ENCODE measurements at places on chromosomes 11 and 22.

DNA sequence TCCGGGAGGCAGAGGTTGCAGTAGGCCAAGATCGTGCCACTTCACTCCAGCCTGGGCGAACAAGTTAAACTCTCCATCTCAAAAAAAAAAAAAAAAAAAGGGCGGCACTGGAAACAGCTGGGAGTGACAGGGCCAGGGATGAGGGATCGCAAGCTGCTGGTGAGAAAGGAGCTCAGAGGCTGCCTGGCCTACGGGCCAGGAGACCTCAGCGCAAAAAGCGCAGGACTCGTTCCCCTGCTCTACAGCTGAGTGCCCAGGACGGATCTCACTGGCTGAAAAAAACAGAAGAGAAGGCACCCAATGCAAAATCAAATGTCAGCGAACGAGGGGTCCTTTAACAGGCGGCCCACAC, 650 bp upstream of the NUP50 start:
- no peak for DNase-seq

DNA sequence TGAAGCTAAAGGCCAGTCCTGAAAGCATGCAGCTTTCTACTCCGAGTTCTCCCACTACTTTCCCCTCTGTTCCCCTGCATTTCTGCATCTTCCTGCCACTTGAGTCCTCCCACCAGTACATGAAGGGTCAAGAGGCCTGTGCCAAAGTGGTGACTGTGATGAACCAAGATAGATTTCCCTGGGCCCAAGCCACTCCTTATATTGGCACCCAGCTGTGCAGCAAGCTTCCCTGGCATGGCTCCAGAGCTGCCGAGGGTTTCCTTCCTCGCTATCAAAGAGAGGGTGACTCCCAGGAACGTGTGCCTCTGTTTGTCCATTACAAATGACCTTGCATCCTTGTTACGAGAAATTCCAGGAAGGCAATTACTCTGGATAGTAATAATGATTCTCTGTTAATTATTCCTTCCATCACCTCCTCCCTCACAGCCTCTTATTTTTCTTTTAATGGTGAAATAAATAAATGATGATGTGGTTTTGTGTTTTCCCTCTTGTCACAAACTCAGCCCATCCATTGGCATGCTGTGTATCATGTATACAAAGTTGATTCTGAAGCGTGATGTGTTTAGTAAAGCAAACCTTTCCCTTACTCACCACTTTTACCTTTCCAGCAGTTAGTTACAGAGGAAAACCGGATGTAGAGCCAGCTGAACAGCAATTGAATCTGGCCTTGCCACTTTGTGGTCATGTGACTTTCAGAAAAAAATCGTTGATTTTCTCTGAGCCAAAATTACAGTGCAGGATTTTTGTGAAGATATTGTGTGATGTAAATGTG, 8.3 kb downstream of the SRSF8 start:
- DNase-seq = peak; percentile 42

- DNase-seq = no peak
Measured at GRCh38 chr11:125239585-125240560, 75.3 kb downstream of the PKNOX2 start.

DNA sequence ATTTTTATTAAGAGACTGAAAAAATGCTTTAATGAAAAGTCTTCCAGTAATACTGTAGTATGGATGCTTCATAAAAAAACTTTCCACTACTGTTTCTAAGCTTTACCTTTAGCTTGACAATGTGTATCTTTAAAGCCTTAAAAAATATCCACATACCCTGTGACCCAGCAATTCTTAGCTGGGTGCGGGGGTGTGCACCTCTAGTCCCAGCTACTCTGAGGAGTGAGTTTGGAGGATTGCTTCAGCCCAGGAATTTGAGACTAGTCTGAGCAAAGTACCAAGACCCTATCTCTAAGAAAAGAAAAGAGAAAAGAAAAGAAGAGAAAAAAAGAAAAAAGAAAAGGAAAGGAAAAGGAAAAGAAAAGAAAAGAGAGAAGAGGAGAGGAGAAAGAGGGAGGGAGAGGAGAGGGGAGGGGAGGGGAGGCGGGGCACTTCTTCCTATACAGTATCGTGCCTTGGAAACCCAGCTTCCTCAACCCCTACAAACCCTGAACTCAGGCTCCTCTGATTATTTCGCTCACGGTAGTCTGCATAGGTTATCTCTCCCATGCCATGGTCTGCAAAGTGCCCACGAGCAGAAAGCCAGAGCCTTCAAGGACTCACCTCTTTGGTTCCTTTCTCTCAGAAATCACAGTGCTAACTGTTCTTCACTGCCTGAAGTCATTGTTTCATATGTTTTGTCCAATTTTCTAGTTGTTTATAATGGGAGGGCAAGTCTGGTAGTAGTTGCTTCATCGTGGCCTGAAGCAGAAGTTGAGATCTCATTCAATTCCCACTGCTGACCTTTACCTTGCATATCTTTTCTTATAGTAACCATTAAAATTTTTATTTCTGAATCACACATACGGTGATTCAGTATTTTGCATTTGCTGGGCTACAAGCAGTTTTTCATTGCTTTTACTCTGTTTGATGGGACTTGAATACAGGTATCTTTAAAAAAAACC, 82.2 kb downstream of the FAM83F start:
- no peak for DNase-seq

DNA sequence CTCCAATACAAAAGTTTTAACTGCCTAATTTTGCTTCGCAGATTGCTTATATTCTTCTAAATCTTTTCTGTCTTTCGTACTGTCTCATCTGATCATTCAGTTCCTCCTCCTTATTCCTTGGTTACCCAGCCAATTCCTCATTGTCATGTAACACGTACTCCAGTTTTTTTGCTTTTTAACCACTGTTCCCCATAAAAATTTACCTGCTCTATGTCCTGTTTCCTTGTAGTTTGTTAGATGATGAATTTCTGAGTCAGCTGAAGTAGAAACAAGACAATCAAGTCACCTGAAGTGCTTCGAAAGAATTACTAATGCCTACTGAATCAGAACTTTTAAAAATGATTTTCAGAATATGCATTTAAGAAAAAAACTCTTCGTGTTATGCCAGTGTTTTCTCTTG, 150.6 kb downstream of the CNTN5 start:
- DNase-seq = no peak

DNA sequence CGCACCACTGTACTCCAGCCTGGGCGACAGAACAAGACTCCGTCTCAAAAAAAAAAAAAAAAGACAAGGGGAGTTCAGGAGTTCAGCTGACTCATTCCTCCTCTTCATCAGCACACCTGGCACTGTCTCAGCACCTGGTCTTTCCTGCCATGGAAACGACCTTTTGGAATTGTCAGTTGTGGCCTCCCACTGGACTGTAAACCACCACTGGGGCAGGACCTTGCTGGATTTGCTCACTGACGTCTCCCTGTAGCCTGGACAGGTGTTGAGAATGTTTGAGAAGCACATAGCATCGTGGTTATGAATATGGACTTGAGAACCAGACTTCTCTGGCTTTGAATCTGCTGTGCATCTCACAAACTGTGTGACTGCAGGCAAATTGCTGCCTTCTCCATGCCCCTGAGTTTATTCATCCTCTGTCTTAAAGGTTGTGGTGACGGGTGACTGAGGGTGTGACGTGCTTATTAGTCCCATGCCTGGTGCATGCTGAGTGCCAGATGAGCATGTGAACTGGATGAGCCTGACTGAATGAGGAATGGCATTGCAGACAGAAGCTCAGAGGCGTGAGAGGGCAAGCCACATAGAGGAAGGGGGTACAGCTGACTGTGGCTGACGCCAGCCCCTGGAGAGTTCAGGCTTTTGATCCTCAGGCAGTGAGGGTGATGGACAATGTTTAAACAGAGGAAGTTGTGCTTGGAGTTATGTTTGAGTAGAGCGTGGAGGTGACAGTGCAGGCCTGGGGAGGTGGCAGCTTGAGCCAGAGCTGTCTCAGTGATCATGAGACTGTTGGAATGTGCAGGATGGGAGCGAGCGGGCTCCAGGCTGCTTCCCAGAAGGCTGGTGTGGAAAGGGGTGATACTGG, 12.7 kb downstream of the TOM1 start:
- DNase-seq = peak; percentile 59

DNA sequence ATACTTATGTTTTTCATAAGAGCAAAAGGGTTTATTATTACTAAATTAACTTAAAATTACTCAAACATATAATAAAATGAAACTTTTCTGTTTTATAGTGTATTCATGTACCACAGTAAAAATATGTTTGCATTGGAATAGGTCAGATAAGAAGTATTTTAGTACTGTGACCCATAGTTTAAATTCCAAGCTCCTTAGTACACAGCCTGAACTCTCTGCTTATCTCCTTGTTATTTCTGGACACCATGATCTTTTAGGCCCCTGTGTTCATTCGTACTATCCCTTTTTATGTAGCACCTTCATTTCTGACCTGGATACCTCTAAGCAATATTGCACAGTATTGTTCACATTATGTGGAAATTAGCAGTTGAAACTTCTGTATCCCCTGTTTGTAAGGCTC, 296.7 kb upstream of the SYN3 start:
- DNase-seq = no peak

DNA sequence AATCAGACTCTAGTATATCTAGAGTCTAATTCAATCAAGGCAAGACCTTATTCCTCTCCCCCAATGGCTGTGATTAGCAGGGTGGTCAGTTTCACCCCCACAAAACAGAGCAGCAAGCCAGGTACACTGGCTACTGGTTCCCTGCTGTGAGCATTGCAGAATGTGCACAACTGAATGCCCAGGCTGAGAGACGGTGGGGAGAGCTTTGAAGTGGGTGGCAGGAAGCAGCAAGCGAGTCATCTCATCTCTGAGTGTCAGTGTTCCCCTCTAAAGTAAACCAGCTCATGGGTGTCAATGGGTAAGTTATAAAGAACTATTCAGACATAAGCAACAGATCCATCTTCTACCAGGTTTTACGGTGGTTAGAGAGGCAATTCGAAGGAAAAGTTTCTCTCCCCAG, 37.6 kb downstream of the GAB4 start:
- DNase-seq = no peak

GRCh38 chr11:100928426-100928825, 201.2 kb downstream of the PGR start:
- DNase-seq = no peak

DNA sequence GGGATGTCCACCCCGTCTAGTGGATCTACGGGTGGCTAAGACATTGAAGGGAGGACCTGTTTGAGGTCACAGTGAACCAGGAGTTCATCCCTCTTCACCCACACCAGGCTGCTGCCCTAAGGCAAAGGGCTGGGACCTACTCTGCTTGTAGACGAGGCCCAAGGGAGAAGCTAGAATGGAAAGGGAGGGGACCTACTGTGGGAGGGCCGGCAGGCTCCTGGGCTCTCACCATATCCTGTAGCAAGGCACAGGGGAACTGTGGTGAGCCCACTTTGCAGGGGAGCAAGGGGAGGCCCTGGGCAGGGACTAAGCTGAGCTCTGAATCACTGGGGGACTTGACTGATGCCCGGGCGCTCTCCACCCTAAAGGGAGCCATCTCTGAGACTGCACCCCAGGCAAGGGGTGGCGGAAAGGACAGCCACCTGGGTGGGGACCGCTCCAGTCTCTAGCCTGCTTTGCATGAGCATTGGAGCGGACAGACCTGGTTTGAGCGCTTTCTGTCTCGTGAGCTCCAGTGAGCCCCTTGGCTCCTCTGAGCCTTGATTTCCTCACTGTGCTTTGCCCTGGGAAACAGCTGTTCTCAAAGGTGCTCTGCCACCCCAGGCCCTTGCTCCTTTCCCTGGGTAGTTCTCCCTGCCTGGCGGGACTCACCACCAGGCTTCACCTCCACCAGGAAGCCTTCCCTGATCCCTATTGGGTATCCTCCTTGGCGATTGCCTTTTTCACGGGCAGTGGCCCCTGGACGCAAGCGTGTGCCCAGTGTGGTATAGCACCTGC, 24.2 kb downstream of the PARVG start:
- no peak for DNase-seq

DNA sequence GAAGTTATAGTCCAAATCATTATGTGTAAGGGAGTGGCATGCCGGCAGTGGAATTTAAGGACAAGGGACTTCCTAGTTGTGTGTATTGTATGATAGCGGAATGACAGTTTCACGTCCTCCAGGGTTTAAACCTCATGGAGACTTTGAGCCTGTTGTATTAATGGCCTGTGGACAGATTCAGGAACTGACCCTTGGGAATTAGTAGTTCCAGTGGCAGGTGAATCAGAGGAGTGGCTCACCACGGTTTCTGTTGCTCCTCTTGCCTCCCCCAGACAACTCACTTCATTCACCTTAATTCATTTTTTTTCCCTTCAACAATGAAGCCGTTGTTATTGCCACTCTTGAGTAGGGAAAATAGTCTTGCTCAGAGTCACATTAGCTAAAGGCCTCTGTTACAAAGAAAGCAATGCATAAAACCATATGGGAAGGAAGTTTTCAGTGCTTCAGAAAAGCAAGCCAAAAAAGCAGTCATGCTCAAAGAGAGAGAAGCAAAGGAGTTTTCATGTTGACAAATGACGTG, 22.6 kb downstream of the AMOTL1 start:
- no peak for DNase-seq

DNA sequence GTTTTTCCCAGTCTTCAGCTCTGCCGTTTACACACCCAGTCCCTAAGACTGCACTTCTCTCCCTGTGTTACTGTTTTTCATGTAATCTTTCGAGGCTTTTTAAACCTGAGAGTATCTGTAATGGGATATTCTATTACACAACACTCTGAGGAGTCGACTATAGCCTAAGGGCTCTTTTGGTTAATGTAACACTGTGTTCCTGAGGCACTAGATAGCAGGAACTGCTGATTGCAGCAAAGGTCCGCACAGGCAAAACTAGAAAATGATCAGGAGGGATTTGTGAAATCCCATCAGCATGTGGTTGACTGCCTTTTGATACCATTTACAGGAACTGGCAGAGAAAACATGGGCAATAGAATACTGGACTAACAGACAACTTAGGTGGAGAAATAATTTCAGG, 512.3 kb upstream of the RAG2 start:
- no peak for DNase-seq

DNA sequence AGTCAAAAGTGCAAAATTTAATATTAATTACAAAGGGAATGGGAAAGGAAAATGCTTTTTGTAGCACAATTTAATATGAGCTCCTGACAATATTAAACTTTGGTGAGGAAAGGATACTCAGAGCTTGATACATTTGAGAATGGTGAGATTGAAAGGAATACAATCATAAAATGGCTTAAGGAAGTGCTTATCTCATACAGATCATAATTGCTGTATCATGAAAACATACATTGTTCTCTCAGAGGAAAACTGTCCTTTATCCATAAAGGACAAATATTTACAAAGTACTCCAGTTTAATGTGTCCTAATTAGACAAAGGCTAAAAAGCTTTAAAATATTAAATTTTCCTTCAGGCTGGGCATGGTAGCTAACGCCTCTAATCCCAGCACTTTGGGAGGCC, 260.4 kb downstream of the TMEM135 start:
- peak; percentile 13 for DNase-seq
